ENCODE measurements at places on chromosomes 7 and 10.

DNA sequence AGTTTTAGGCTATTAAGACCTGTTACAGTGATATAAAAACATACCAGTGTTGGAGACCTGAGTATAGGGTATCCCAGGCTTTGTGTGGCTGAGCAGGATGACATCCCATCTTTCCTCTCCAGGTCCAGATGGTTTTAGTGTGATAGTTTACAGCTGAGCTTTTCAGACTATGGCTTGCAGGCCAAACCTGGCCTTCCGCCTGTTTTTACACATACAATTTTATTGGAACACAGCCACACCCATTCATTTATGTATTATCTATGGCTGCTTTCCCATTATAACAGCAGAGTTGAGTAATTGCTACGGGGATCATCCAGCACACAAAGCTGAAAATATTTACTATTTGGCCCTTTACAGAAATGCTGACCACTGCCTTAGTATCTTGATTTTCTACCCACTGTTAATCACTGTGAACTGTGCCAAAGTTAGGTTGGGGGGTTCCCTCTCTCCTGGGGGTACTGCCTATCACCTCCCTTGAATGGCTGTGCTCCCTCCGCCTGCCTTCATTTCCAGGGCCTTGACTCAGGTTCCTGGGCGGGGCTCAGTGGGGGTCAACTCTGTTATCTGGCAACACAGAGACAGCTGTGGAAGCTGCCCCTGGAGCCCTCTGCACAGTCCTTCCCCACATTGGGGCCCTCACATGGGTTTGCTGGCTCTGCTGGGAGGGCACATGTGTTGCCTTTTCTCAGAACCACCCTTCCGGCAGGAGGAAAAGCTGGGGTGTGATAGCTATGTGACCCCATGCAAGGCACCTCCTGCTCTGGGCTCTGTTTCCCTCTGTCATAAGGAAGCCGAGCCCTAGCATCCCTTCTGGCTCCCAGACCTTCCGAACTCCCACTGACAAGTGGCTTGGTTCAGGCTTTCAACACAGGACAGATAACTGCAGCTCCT, 40.3 kb upstream of the SH2D4B start:
- DNase-seq = no peak

- DNase-seq = no peak
Observed at GRCh38 chr10:90813594-90814365, 44.1 kb downstream of the HTR7 start.

- DNase-seq = no peak
Observed at GRCh38 chr7:25084821-25085220, 40.2 kb downstream of the CYCS start.

GRCh38 chr7:7793921-7794320, 75.5 kb upstream of the RPA3 start:
- no peak for DNase-seq

GRCh38 chr10:78516756-78517155, 483.1 kb downstream of the RPS24 start:
- no peak for DNase-seq

GRCh38 chr7:18399436-18400235, 95.9 kb upstream of the HDAC9 start:
- no peak for DNase-seq

All from stimulated activated CD8-positive, alpha-beta memory T cell treated with anti-CD3 and anti-CD28 coated beads, Interleukin-7, amount 100 ng/mL, for 4 hours (primary cell).